ENCODE measurements at places on chromosomes 2 and 18. TPM values are rescaled to one million over a fixed set of nuclear protein-coding genes. Genes with fewer than 3 reads are reported as not detected.
A peak's percentile ranks its signal among the peaks of the same experiment; 100 is the strongest.

KLHL30 gene
- not detected for total RNA-seq

TANC1 gene
- total RNA-seq: 2.0 TPM

DNA sequence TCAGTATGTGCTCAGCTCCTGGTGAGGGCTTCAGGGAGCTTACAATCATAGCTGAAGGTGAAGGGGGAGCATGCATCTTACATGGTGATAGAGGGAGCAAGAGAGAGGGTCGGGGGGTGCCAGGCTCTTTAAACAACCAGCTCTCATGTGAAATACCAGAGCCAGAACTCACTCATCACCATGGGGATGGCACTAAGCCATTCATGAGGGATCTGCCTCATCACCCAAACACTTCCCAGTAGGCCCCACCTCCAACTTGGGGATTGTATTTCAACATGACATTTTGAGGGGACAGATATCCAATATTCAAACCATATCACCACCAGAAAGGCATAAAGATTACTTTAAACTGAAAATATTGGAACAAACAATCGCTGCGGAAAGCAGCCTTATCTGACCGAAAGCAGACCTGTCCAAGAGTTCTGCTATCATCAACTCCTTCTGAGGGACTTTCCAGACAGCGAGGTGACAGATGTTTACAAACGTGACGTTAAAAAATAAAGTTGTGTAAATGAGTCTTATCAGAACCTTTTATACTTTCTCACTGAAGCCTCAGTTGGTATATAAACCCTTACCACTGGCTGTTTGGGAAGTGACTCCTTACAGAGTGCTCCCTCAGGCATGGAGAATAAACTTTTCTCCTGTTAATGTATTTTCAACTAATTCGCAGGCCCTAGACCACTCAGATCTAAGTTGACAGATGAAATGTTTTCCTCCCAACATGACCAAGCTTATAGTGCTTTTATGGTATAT is 35.5 kb upstream of the PTH2R start:
- no peak overlapping the region for H3K27ac ChIP-seq
- no peak overlapping the region for H3K4me3 ChIP-seq
- peaks cover 9% of the 10 kb centered on the region for H3K27me3 ChIP-seq
- peaks cover under 1% of the 10 kb centered on the region for H3K36me3 ChIP-seq
- no peak for DNase-seq
- no peaks in the 10 kb centered on the region for H3K4me1 ChIP-seq

AMER3 gene
- total RNA-seq: not detected

DNA sequence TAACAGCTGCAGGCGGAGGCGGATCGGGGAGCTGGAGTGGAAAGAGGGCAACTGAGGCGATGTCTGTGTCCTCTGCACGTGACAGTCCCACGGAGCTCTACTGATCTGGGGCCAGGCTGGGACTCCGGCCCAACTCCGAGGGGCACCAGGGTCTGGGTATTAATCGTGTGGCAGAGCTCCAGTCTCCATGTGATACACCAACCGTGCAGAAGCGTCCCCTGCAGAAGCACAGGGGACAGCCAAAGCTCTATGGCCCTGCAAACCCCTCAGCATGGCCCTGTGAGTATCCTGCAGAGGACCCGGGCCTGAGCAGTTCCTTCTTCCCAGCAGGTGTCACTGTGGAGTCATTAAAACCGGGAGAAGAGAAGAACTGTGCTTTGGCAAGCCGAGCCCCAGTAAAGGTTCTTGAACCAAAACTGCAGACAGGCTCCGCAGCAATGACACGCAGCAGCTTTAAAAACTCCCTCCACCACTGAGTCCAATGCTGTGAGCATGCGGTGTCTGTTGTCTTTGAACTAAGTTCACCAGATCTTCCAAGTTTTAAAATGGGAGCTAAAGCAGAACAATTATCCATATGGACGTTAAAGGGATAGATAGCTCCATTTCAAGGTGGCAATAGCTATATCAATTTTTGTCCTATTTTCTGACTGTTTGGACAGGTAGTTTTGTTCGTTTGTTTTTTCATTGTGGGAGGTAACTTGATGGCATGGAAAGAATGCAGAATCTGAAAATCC is 79.4 kb downstream of the TMEM182 start:
- H3K36me3 ChIP-seq: no peaks in the 10 kb centered on the region
- no peaks in the 10 kb centered on the region for H3K27me3 ChIP-seq
- no peak overlapping the region for H3K27ac ChIP-seq
- no peak overlapping the region for H3K4me3 ChIP-seq
- peak; percentile 54 for DNase-seq
- H3K4me1 ChIP-seq: no peaks in the 10 kb centered on the region

PDE1A gene
- total RNA-seq: not detected
